ENCODE measurements at places on chromosomes 4 and X. TPM values are rescaled to one million over a fixed set of nuclear protein-coding genes. Genes with fewer than 3 reads are reported as not detected.

GRCh38 chr4:95544113-95545103, 4.4 kb downstream of the UNC5C start:
- no peak for DNase-seq

DDIT4L gene
- total RNA-seq, result 0.14 TPM

STPG2 gene
- not detected for total RNA-seq

DNA sequence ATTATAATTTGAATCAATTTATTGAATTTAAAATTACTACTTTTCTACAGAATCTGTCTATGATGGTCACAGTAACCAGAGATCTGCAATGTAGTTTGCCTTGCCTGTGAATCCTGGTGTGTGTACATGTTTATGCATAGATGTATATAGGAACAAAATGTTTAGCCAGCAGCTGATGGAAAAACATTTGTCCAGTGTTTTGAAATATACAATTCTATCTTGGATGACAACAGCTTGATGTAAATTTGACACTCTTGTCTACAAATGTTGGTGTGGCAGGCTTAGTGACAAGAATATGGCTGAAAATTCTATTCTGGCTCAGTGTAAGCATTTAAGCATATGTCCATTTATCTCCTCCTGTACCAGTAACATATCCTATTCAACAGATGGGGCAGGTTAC, 229.4 kb downstream of the RCHY1 start:
- no peak for DNase-seq

DNA sequence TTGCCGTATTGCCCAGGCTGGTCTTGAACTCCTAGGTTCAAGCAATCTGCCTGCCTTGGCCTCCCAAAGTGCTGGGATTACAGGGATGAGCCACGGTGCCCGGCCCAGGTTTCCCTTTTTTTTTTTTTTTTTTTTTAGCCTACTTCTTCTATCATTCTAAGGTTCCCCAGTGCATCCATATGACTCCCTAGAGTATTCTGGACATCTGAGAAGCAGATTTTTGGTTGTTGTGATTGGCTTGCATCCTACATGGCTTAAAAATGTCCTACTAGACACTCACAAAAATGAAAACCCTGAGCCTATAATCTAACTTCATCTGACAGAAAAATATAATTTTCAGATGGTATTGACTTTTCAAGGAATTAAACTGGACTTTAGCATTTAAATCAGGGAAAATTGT, 41.7 kb downstream of the SMIM14 start:
- DNase-seq, result no peak

CLDN34 gene
- total RNA-seq, result not detected

DNA sequence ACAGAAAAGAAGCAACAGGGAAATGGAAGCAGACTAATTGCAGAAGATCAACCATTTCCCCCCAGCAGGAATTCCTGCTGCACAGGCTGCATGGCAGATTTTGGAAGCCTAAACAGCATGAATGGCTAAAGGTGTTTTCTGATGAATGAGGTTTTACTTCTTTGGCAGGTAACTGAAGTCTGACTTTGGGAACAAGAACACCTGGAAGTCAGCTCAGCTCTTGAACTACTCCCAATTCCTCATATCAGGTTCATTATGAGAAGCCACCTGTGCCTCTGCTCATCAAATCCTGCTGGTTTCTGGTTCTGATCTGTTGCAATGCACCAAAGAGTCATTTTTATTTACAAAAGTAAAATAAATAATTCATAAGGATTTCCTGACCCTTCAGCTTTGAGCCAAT, 139.0 kb downstream of the COL25A1 start:
- no peak for DNase-seq

DNA sequence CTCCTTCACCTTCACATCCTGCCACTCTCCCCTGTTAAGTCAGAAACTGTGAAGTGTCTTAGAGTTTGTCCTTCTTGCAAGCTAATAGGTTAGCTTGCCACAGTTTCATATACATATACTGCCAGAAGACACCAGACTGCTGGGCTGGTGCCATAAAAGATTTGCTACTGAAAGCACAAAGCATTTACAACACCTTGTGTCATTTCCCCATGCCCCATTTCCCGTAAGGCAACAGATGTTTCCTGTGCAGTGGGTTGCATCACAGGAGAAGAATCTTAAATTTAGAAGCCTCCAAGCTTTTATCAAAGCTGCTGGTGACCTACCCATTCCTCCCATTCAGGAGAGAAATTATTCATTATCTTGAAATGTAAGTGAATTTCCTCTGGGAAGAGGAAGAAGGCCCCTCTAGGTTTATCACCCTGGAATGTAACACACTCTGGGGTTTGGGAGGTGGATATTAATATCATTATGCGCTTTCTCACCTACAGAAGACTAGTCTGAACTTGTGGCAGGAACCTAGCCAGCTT, 34.5 kb upstream of the RAB33B start:
- peak; percentile 94 for DNase-seq

ZDHHC15 gene
- total RNA-seq, result 0.77 TPM

DNA sequence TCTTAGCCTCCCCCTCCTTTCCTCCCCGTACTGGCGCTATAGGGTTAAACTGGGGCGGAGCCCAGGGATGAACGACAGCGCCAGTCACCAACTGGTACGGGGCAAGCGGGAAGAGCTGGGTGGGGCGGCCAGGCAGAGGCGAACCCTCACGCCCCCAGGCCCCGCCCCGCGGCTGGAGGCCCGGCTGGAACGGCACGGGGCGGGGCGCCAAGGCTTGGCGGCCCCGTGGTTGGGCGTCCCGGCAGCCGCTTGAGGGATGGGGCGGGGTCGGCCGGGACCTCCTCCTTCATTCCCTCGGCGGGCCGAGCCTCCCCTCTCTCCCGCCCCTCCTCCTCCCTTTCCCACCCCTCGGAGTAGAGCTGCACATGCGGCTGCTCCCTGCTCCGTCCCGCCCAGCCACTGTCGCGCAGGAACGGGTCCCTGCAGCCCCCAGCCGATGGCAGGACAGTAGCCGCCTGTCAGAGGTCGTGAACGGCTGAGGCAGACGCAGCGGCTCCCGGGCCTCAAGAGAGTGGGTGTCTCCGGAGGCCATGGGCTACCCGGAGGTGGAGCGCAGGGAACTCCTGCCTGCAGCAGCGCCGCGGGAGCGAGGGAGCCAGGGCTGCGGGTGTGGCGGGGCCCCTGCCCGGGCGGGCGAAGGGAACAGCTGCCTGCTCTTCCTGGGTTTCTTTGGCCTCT, at the start of gene EDA:
Gene EDA, plus strand, starts transcription at position 335 of the 678 bp plus-strand sequence.
- peak; percentile 4 for DNase-seq

GRCh38 chr4:139887962-139888735, 222.5 kb downstream of the MGST2 start:
- DNase-seq, result no peak

DNA sequence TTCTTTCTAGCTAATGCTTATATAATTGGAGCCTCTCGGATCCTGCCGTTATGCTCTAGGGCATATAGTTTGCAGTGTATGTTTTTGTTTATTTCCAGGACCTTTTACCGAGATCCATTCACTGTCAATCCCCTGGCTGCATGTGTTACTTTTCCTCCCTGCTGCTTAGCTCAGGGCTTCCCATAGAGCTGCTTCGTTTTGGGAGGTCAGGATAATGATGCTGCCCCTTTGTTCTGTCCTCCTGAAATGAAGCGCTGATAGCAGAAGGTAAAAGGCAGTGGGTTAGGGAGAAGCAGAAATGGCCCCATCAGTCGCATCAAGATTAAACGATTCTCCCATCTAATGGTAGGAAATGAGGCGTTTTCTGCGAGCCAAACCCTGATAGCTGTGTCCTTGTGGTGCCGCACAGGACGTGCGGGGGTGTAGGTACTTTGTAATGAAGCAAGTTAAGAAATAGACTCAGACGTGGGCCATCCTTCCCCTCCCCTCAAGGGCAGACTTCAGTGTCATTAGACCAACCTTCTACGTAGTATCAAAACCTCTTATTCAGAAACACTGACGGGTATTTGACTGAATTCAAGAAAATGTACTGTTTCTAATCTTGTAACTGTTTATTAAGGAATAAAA, 37.3 kb downstream of the AFF2 start:
- DNase-seq, result no peak

CTSO gene
- total RNA-seq, result 3.7 TPM

GRCh38 chrX:20418379-20419150, 151.9 kb upstream of the RPS6KA3 start:
- DNase-seq, result no peak

PDLIM5 gene
- 181 TPM for total RNA-seq

DNA sequence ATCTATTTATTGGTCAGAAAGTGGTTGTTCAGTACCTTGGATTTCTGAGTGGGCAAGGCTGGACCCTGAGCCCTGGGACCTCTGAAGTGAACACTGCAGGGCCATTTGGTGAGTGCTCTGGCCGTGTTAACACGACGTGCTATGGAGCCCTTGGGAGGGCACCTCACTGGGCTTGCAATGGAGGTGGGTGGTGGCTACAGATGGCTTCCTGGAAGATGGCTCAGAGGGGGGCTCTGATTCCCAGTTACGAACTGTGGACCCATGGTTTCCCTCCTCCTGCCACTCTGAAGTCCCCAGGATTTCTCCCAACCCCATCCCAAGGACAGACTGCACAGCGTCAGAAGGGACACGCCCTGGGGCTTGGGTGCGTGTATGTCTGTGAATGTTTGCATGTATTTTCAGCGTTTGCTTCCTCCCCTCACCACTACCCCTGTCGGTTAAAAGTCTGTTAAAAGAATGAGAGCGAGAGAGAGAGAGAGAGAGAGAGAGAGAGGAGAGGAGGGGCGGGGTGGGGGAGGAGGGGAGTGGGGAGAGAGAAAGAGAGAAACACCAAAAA, 3.7 kb upstream of the RHOH start:
- no peak for DNase-seq
